Activated CD8-positive, alpha-beta T cell treated with anti-CD3 and anti-CD28 coated beads, Interleukin-2, amount 10 ng/mL, durations not matched to agents 7 days and 5 days (primary cell): ENCODE measurements at places on chromosomes 7 and 10. TPM values are rescaled to one million over a fixed set of nuclear protein-coding genes. Genes with fewer than 3 reads are reported as not detected.

The KCND2 gene
- not detected for total RNA-seq

The HTRA1 gene
- total RNA-seq = not detected

The GNAI1 gene
- not detected for total RNA-seq

The VWDE gene
- 3.2 TPM for total RNA-seq

The AGR2 gene
- not detected for total RNA-seq

The CYP2E1 gene
- total RNA-seq = 0.13 TPM

The IFIT1B gene
- not detected for total RNA-seq

The CPA1 gene
- not detected for total RNA-seq

The OR13A1 gene
- total RNA-seq = not detected

The STEAP2 gene
- not detected for total RNA-seq

The ZMIZ2 gene
- total RNA-seq = 77.8 TPM

The CLRN3 gene
- total RNA-seq = not detected

The SRRM3 gene
- not detected for total RNA-seq

The MOGAT3 gene
- not detected for total RNA-seq

The GPER1 gene
- 0.13 TPM for total RNA-seq

The HECW1 gene
- total RNA-seq = not detected

DNA sequence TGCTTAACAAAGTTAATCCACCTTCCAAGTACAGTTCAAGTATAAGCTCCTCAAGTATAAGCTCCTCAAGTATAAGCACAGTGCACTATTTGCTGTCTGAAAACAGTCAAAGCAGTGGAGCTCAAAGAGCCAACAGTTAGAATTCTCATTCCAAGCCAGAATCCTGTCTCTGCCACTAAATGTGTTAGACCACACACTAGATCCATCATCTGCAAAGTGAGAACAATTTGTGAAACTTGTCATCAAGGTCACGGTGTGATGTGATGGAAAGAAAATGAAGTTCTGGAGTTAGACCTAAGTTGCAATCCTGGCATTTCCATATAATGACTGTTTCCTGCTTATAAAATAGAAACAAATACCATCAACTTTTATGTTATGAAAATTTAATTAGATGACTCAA, 602.5 kb downstream of the TNS3 start:
- no peak overlapping the region for H3K4me3 ChIP-seq
- no peak for DNase-seq
- no peaks in the 10 kb centered on the region for H3K27me3 ChIP-seq
- no peak overlapping the region for H3K27ac ChIP-seq

DNA sequence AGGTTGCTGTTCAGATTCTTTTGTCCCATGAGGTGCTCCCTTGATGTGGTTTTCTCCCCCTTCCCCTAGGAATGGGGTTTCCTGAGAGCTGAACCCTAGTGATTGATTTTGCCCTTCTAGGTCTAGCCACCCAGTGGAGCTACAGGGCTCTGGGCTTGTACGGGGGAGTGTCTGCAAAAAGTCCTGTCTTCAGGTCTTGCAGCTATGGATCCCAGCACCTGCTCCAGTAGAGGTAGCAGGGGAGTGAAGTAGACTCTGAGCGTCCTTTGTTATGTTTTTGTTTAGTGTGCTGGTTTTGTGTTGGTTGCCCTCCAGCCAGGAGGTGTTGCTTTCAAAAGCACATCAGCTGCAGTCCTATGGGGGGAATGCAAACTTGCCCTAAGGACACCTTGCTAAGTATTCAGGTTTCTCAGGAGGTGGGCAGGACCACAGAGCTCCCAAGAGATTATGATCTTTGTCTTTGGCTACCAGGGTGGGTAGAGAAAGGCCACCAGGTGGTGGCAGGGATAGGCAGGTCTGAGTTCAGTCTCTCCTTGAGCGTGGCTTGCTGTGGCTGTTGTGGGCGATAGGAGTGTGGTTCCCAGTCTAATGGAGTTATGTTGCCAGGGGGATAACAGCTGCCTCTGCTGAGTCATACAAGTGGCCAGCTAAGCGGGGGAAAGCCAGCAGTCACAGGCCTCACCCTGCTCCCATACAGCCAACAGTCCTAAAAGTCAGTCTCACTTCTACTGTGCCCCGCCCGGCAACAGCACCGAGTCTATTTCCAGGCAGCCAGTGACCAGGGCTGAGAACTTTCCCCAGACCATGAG, 92.4 kb upstream of the JCAD start:
- no peak overlapping the region for H3K27ac ChIP-seq
- no peak for DNase-seq
- H3K4me1 ChIP-seq = peaks cover 4% of the 10 kb centered on the region
- peaks cover 45% of the 10 kb centered on the region for H3K27me3 ChIP-seq
- no peaks in the 10 kb centered on the region for H3K36me3 ChIP-seq

DNA sequence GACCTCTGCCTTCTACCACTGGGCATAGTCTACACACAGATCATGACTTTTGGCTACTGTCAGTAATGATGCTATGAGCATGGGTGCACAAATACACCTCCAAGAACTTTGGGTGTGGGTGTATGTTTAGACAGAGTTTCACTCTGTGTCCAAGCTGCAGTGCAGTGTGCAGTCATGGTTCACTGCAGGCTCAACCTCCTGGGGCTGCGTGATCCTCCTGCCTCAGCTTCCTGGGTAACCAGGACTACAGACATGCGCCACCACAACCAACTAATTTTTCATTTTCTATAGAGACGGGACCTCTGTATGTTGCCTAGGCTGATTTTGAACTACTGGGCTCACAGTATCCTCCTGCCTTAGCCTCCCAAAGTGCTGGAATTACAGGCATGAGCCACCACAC, 194.4 kb downstream of the NSUN6 start:
- H3K4me1 ChIP-seq = no peaks in the 10 kb centered on the region
- H3K27me3 ChIP-seq = no peaks in the 10 kb centered on the region
- H3K36me3 ChIP-seq = no peaks in the 10 kb centered on the region
- no peak overlapping the region for H3K27ac ChIP-seq
- H3K4me3 ChIP-seq = no peak overlapping the region

DNA sequence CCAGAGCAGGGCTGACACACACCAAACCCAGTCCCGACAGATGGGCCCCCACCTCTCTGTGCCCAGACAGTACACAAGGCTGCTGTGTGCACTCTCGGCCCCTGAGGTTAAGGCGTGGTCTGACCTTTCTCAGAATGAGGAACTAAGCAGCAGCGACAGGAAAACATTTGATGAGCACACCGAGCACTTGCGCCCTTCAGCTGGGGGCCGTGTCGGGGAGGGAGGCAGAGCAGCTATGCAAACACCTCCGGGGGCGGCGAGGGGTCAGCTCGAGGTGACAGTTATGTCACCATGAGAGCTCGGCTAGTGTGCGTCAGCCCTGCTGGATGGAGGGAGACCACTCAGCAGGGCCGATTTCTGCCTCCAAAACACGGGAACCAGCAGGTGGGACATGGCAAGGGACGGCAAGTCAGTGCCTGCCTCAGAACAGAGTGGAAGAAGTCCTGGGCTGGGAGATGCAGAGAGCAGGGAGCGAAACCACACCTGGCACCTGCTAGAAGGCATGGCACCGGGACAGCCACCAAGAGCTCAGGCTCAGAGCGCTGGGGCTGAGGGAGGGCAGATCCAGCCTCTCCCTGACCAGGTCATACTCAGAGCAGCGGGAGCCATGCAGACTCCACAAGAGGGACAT, 57.4 kb downstream of the CHST15 start:
- no peaks in the 10 kb centered on the region for H3K36me3 ChIP-seq
- H3K4me1 ChIP-seq = peaks cover 18% of the 10 kb centered on the region
- H3K4me3 ChIP-seq = peak overlapping the region; percentile 20
- peak; percentile 67 for DNase-seq
- H3K27ac ChIP-seq = peak overlapping the region; percentile 72

DNA sequence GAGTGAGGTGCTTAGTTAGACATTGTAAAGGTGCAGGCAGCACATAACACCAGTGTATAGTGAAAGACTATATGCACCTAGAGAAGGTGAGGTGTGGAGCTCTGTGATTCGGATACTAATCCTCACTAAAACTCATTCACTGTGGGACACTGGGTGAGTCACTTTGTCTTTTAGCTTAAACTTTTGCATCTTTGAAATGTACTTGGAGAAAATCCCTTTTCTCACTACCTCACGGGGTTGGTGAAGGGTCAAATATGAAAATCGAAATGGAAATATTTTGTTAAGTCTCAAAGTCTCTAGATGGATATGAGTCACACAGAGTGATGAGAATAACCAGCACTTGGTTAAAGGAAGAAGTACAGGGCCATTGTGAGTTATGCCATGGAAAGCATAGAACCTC, 38.0 kb downstream of the MDFIC start:
- H3K4me1 ChIP-seq = peaks cover 28% of the 10 kb centered on the region
- no peaks in the 10 kb centered on the region for H3K27me3 ChIP-seq
- no peak overlapping the region for H3K27ac ChIP-seq

GRCh38 chr10:77104459-77104980, 533.1 kb downstream of the KCNMA1 start:
- H3K36me3 ChIP-seq = no peaks in the 10 kb centered on the region
- no peaks in the 10 kb centered on the region for H3K4me1 ChIP-seq
- no peak for DNase-seq
- no peaks in the 10 kb centered on the region for H3K27me3 ChIP-seq
- H3K27ac ChIP-seq = no peak overlapping the region

DNA sequence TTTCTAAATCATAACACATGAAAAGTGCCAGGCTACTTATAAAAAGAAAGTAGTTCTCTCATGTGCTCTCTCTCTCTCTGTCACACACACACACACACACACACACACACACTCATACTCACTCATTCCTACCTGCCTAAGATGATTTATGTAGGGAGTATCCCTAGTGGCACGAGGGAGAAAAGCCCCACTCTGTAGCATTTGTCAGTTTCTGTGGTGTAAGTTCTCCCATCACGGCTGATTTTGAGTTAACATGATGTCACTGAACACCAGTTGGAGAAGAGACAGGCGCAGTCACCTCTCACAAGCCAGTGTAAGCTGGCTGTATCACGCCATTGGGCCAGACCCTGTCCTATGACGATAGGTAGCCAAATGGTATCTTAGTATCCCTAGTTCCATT, 395.4 kb downstream of the SFMBT2 start:
- peaks cover 21% of the 10 kb centered on the region for H3K27me3 ChIP-seq
- H3K4me1 ChIP-seq = no peaks in the 10 kb centered on the region
- no peak overlapping the region for H3K27ac ChIP-seq
- H3K4me3 ChIP-seq = no peak overlapping the region
- no peak for DNase-seq

- H3K4me3 ChIP-seq = no peak overlapping the region
- peak; percentile 48 for DNase-seq
- H3K36me3 ChIP-seq = no peaks in the 10 kb centered on the region
- H3K27ac ChIP-seq = no peak overlapping the region
- H3K4me1 ChIP-seq = no peaks in the 10 kb centered on the region
- H3K27me3 ChIP-seq = no peaks in the 10 kb centered on the region
Measured at GRCh38 chr7:81469869-81470723, 299.8 kb downstream of the HGF start.

- no peaks in the 10 kb centered on the region for H3K36me3 ChIP-seq
- peak; percentile 37 for DNase-seq
Measured at GRCh38 chr10:62437696-62438095, 63.5 kb downstream of the ZNF365 start.

DNA sequence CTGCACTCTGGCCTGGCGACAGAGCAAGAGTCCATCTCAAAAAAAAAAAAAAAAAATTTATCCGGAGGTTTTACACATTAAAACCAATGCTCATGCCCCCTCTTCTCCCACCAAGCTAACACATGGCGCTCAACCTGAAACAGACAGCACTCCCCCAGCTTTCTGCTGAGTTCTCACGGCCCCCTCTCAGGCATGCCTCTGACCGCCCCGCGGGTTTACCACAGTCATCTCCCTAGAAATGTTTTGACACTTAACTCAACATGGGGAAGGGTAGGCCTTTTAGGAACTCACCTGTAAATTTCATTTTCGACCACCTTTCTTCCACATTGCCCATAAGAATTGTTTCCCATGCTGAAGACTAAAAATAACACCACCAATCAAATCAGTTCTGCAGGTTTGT, 9.3 kb downstream of the RCC1L start:
- H3K4me3 ChIP-seq = no peak overlapping the region
- H3K4me1 ChIP-seq = no peaks in the 10 kb centered on the region
- H3K27me3 ChIP-seq = no peaks in the 10 kb centered on the region
- H3K27ac ChIP-seq = no peak overlapping the region

GRCh38 chr10:124696446-124697392, 47.5 kb downstream of the FAM53B start:
- peaks cover 60% of the 10 kb centered on the region for H3K36me3 ChIP-seq
- peak overlapping the region; percentile 92 for H3K27ac ChIP-seq
- no peaks in the 10 kb centered on the region for H3K27me3 ChIP-seq

DNA sequence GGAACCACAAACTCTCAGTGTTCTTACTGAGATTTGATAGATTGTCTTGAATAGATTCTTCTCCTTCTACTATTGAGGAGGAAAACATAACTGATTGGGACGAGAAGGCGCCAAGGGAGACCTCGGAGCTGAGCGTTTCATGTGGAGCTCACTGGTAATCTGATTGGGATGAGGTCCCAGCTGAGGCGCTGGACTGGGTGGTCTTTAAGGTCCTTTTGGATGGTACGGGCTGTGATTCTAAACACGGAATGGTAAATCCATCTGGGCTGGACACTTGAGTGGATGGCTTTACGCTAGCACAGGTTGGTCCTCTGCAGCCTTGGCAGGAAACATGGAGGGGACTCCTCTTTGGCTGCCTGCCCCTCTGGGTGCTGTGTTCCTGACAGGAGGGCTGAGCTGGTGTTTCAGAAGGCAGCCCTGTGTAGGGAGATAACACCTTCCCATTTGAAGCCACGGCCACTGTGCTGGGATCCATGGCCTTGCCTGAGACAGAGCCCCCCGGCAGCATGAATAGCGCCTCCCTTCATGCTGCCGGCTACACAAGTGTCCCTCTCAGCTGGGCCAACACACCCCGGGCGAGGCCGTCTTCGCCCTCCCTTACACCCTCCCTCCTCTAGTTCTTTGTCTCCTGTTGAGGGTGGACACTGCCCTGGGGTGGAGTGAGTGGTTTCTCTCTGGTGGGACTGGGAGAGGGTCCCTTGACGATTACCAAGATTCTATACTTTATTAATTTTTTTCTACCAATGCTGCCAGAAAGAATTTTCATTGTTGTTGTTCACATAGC, 203.2 kb upstream of the SHH start:
- DNase-seq = no peak
- no peak overlapping the region for H3K27ac ChIP-seq
- H3K4me1 ChIP-seq = peaks cover 18% of the 10 kb centered on the region
- H3K36me3 ChIP-seq = peaks cover 2% of the 10 kb centered on the region
- H3K27me3 ChIP-seq = peaks cover 3% of the 10 kb centered on the region

- DNase-seq = no peak
- no peak overlapping the region for H3K4me3 ChIP-seq
- H3K36me3 ChIP-seq = peaks cover 20% of the 10 kb centered on the region
- H3K4me1 ChIP-seq = peaks cover 27% of the 10 kb centered on the region
- H3K27me3 ChIP-seq = no peaks in the 10 kb centered on the region
- H3K27ac ChIP-seq = no peak overlapping the region
Measured at GRCh38 chr10:70193391-70193844, 23.1 kb upstream of the SAR1A start.

GRCh38 chr7:41051062-41051461, 651.8 kb downstream of the INHBA start:
- H3K36me3 ChIP-seq = no peaks in the 10 kb centered on the region
- H3K27ac ChIP-seq = no peak overlapping the region
- DNase-seq = no peak
- no peaks in the 10 kb centered on the region for H3K4me1 ChIP-seq
- no peak overlapping the region for H3K4me3 ChIP-seq
- no peaks in the 10 kb centered on the region for H3K27me3 ChIP-seq
